Effector CD8-positive, alpha-beta T cell (primary cell): ENCODE measurements at places on chromosomes 11 and 22.

DNA sequence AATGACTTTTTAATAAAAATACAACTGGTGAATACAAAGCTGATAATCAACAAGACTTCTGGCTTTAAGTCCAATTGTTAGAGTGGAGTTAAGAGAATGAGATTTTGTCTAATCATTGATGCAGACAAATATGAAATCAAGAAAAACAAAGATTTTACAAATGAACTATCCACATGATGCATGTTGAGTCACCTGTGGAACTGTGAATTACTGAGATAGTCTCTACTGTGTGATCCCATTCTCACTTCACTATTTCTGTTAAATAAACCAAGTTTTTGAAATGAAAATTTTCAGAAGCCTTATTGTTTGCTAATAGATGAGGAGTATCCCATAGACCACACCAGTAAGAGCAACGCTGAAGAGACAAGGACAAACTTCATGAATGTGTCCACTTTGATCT lies 8.4 kb upstream of the CTSC start:
- no peak for DNase-seq

GRCh38 chr22:23548501-23549197 lies 31.4 kb downstream of the IGLL1 start:
- no peak for DNase-seq

- DNase-seq, result no peak
Observed at GRCh38 chr11:79100093-79100910, 340.5 kb downstream of the TENM4 start.

DNA sequence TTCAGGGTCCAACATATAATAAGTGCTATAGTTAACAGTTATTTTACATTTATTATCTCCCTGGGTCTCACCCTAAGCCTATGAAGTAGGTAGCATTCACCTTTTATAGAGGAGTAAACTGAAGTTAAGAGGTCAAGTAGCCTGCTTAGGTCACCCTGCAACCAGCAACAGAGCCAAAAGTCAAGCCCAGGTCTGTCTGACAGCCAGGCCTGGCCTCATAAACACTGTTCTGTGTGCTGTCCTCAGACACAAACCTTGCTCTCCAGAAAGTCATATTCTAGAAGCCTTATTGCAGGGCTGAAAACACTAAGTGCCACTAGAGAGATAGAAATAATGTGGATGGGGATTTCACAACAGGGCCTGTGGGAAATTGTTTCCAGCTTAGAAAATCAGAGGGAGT lies 59.3 kb downstream of the BDNF start:
- no peak for DNase-seq

DNA sequence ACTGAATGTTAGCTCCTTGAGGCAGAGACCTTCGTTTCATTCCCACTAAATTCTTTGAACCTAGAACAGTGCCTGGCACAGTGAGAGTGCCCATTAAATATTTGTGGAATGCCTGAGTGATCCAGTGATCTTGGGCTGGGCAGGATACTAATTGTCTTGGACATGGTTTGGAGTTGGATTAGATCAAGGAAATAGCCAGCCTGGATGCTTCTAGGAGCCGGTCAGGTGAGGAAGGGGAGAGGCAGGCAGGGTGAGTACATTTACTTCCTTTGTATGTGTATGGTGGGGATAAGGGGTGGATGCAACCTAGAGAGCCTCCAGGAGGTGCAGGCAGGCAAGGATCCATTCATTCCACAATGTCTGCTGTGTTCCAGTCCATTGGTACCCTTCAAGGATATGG lies 3.6 kb downstream of the SREBF2 start:
- no peak for DNase-seq

DNA sequence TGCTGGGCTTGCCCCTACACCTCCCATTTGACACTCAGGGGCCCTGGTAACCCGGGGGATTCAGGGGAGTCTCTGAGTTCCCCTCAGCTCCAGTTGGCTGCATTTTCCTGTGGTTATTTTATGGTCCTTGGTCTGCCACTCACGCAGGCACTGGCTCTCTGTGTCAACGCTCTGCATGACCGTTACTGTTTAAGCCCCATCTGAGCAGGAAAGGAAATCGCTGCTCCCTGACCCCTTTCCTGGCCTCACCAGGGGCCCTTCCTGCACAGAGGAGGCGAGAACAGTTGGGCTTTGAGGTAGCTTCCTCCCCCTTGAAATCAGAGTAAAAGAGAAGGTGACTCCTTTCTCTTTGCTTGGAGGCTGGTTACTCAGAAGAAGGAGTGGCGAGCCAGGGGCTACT lies 2.4 kb downstream of the C1QTNF4 start:
- no peak for DNase-seq

GRCh38 chr11:93279851-93280347 lies 50.6 kb upstream of the DEUP1 start:
- no peak for DNase-seq

DNA sequence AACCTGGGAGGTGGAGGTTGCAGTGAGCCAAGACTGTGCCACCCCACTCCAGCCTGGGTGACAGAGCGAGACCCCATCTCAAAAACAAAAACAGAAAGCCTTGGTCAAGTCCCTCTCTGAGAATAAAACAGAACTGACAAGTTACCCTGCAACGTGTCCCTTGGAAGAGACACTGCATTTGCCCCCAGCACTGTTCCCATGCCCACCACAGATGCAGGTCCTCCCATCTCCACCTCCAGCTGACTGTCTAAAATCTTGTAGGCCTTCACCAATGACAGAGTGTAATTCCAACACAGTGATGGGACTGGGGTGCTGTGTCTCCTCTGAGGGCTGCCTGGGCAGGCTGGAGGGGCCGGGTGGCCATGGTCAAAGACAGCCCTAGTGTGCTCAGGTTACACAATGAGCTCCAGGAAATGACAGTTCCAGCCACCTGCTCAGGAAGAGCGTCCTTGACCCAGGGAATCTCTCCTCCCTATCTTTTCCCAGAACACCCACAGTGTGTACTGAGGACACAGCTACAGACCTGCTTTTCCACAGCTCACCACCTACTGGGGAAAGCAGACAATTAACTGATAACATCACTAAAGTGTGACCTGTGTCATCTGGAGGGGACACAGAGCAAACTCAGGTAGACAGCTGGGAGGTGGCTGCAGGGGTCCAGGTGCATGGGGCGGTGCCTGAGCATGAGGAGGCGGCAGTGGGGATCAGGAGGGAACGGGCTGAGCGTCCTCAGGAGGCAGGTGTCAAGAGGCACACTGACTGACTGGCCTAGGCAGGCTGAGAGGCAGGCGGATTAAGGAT lies 56.4 kb downstream of the ARFGAP3 start:
- DNase-seq, result no peak

DNA sequence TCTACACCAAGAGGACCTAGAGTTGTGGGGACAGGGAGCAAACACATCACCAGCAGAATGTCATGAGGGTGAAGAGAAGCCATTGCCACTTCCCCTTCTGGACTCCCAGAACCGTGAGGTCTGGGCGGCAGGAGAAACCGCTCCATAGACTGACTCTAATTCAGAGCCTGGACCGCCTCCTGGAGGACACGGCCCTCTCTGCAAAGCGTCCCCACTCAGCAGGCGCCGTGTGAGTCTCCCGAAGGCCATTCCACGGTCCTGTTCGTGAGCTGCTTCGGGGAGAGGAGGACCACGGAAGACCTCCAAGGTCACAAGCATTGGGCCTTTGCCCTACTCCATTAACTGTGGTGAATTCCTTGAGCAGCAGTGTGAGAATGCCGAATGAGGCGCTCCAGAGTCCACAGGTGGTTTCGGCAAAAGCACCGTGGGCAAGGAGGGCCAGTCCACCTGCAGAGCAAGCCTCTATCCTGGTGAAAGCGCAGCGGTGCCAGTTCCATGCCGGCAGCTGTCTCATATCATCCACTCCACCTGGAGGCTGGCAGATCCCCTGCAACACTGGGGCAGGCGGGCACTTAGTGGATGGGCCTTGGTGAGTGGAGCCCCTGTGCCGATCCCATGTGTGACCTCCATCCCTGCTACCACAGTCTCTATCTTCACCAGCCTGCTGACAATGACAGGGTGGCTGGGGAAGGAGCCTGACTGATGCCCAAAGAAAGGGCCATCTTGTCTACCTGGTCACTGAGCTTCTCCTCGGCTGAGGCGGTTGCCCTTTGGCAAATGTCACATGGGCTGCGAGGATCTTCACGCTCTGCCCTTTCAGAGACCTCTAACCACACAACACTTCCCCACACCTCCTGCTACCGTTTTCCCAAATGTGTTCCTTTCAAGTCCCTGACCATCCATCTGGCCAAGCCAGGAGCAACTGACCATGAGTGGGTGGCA lies 7.5 kb downstream of the C11orf21 start:
- DNase-seq, result no peak

- no peak for DNase-seq
Observed at GRCh38 chr11:114059278-114059983, at the start of gene ZBTB16. ZBTB16 (plus strand) TSS chr11:114059711; CDS start chr11:114063301, 3,590 bp downstream.

GRCh38 chr11:37657645-37658044 lies 1059.6 kb upstream of the RAG2 start:
- DNase-seq, result no peak

- no peak for DNase-seq
Observed at GRCh38 chr11:35517481-35517880, 7.9 kb downstream of the PAMR1 start.

DNA sequence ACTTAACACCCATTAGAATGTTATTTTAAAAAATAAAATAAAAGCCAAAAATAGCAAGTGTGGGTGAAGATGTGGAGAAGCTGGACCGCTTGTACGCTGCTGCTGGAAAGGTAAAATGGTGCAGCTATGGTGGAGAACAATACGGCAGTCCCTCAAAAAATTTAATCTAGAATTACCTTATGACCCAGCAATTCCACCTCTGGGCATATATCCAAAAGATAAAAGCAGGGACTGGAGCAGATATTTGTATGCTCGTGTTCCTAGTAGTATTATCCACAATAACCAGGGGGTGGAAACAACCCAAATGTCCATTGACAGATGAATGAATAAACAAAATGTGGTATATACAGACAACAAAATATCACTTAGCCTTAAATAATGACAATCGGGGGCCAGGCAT lies 6.1 kb upstream of the APOA5 start:
- no peak for DNase-seq

DNA sequence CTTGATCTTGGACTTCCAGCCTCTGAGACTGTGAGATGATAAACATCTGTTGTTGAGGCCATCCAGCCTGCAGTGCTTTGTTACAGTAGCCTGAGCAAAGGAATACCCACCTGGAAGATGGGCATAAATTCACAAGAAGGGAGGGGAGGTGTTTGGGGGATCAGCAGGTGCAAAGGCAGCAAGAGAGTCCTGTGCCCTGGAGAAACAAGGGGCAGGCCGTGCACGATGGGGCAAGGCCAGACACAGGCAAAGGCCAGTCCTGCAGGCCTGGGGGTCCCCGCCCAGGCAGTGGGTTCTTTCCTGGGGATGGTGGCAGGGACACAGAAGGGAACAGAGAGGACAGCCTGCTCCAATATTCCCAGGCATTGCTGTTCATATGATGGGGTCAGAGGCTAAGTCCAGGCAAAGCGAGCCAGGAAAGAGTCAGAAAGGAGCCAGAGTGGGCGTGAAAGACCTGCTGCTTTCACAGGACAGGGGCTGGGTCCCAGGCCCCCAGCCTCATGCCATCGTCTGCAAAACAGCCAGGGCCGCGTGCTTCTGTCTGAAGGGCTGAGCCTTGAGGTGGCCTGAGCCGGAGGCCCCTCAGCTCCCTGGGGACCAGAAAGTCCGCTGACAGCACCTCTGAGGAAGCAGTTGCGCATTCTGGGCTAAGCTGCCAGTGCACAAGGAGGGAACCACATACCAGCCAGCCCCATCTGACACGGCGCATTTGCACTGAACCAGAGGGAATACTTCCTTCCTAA lies 48.8 kb downstream of the MYEOV start:
- no peak for DNase-seq

DNA sequence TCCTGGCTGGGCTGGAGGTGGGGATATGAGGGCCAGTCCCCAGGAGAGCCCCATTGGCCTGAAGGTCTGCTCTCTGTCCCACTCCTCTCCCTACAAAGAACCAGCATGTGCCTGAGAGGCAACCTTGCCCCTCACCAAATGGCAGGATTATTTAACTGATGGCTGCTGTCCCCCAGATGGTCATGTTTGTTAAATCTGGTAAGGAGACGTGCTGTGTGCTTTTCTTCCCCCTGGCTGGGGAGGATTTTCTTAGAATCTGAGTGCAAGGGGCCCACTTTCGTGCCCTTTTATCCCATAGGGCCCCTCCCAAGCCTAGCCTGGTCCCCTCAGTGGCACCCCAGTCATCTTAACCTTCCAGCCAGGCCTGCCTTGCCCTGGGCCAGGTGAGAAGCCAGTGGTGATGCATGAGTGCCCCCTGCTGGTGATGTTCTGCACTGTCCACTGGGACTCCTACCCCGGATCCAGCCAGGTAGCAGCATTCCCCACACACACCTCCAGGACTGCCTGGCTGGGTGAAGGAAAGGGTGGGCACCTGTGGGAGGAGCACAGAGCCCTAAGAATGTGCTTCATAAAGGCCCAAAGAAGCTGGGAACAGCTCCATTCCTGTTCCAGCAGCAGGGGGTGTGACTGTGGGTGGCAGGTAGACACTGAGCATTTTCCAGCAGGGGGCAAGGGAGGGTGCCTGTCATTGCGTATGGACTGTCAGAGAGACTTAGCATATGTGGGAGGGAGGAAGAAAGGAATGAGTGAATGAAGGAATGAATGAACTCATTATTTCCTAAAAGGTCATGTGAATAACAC lies 28.9 kb downstream of the MFNG start:
- DNase-seq, result peak; percentile 77

GRCh38 chr11:10247011-10247410 lies 47.0 kb downstream of the SBF2 start:
- no peak for DNase-seq

DNA sequence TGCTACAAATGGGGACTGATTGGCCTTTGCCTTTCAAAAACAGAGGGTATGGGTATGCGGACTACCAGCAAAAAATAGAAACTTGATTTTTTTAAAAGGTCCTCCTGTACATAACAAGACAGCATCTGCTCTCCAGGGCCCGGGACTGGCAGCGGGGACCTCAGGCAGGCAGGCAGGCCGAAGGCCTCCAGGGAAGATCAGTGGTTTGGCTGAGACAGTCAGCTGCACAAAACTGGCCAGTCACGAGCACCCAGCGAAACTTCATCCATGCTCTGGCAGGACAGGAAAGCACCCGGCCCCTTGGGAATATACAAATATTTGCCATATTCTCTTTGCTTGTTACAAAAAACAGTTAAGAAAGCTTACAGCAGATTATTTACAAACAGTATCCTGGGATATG lies 11.0 kb downstream of the RPL27A start:
- no peak for DNase-seq

DNA sequence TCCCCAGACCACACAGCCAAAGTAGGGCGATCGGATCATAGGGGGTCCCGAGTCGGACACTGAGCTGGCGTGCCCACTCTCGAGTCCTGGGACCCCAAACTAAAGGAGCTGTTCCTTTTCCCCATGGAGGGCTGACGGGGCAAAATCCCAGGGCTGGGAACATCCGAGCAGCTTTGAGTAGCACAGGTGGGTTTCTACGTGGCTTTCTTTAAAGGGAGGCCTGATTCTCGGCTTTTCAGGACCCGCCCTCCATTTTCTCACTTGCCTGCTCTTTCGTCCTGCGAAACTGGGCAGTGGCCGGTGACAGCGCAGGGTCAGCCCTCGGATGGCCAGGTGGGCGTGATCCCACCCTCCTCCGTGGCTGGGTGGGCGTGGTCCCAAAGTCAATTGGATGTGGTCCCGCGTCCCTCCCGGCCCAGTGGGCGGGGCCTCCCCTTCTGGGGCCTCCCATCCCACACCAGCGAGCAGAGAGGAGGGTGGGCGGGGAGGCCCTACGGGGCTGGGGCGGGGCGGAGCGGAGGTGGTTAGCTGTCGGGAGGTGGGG lies 17.5 kb upstream of the TXNRD2 start:
- no peak for DNase-seq

- no peak for DNase-seq
Observed at GRCh38 chr11:28026634-28027290, 81.2 kb downstream of the KIF18A start.

GRCh38 chr22:19266547-19267086 lies 24.9 kb downstream of the CLTCL1 start:
- no peak for DNase-seq
